Subcutaneous preadipocyte (primary cell): ENCODE measurements at places on chromosomes 7 and 10. TPM values are rescaled to one million over a fixed set of nuclear protein-coding genes. Genes with fewer than 3 reads are reported as not detected.

SFRP4 gene
- total RNA-seq, result under 0.01 and 0.37 TPM in 2 replicates

PARG gene
- 26.1 and 31.3 TPM in 2 replicates for total RNA-seq

ZNF365 gene
- total RNA-seq, result 0.59 TPM in 1 of 2 replicates, not detected in the other

TBX20 gene
- total RNA-seq, result 0.59 TPM in 1 of 2 replicates, not detected in the other

POU6F2 gene
- not detected in 2 replicates for total RNA-seq

TMEM139 gene
- total RNA-seq, result not detected in 2 replicates

MAT1A gene
- not detected in 2 replicates for total RNA-seq

NEUROG3 gene
- total RNA-seq, result not detected in 2 replicates

TM9SF3 gene
- 71.7 and 87.8 TPM in 2 replicates for total RNA-seq

CAMK2B gene
- total RNA-seq, result 0.73 and 0.98 TPM in 2 replicates

GDF2 gene
- total RNA-seq, result not detected in 2 replicates

CCDC136 gene
- 6.6 and 10.6 TPM in 2 replicates for total RNA-seq

ARHGEF5 gene
- 1.8 and 2.0 TPM in 2 replicates for total RNA-seq

CDC123 gene
- 145 and 156 TPM in 2 replicates for total RNA-seq

NPY gene
- total RNA-seq, result not detected in 2 replicates

LRMDA gene
- total RNA-seq, result 3.1 and 10.7 TPM in 2 replicates

MYH16 gene
- not detected in 2 replicates for total RNA-seq

CWF19L1 gene
- total RNA-seq, result 20.9 and 37.1 TPM in 2 replicates

SCART1 gene
- 1.1 and 1.6 TPM in 2 replicates for total RNA-seq

TBC1D12 gene
- 10.7 and 12.7 TPM in 2 replicates for total RNA-seq

IDI2 gene
- total RNA-seq, result under 0.01 TPM in 1 of 2 replicates, not detected in the other

ODAD2 gene
- 0.20 TPM in 1 of 2 replicates, not detected in the other for total RNA-seq

ADCYAP1R1 gene
- total RNA-seq, result 3.1 and 9.6 TPM in 2 replicates

THSD7A gene
- under 0.01 TPM in 2 replicates for total RNA-seq

NXPH1 gene
- total RNA-seq, result not detected in 2 replicates

ADCY1 gene
- total RNA-seq, result 1.1 and 2.7 TPM in 2 replicates

MDH2 gene
- 48.1 and 48.5 TPM in 2 replicates for total RNA-seq

PRXL2A gene
- total RNA-seq, result 4.7 and 8.5 TPM in 2 replicates

FAM25C gene
- total RNA-seq, result not detected in 2 replicates

SEMA3A gene
- total RNA-seq, result 5.1 and 43.0 TPM in 2 replicates

GLUD1 gene
- 308 and 324 TPM in 2 replicates for total RNA-seq

RTKN2 gene
- total RNA-seq, result 0.37 and 0.39 TPM in 2 replicates

WEE2 gene
- not detected in 2 replicates for total RNA-seq

INTS15 gene
- total RNA-seq, result 9.6 and 19.4 TPM in 2 replicates

HTR5A gene
- total RNA-seq, result not detected in 2 replicates

NCF1 gene
- not detected in 2 replicates for total RNA-seq

MYL10 gene
- total RNA-seq, result not detected in 2 replicates

CPSF4 gene
- total RNA-seq, result 31.6 and 46.7 TPM in 2 replicates
